Right kidney (tissue), 9 donors: ENCODE measurements at places on chromosomes 1 and 21.

- DNase-seq, result no peak
These were observed 496.0 kb downstream of the AGBL4 start for GRCh38 chr1:49527606-49528305.

DNA sequence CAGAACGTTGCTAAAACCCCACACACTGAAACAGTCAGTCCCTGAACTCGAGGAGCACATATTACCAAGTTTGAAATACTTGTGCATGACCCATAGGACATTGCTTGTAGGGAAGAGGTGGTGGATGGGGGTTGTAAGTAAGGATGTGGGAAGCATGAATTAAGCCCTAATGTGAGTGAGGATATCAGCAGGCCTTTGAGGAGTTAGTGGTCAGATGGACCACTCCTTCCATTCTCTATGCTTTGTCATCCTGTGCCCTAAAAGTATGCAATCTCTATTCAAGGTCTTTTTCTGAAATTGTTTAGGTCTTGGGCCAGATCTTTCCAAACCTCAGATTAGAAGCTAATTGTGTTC lies 70.9 kb upstream of the SAMSN1 start:
- DNase-seq, result no peak

GRCh38 chr1:245995474-245995873 lies 511.6 kb downstream of the SMYD3 start:
- DNase-seq, result no peak

DNA sequence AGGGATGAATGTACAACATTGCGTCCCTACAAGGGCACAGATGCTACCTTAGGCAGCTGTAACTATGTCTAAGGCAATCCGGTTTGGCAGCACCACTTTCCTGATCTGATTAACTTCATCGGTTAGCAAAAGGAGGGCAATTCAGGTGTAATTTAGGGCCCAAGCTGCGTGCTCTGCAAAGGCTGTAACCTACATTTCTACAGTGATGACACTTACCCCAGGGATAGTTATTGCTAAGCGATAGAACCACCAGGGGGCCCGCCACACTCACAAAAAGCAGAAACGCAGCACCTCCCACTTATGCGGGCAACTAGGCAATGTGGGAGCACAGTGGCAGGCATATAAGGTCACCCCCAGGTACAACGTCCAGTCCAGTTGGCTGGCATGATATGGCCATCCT lies 113.5 kb downstream of the GDAP2 start:
- DNase-seq, result no peak

- no peak for DNase-seq
These were observed 216.0 kb downstream of the S1PR1 start for GRCh38 chr1:101452825-101453224.

- DNase-seq, result no peak
These were observed 31.6 kb downstream of the CDK18 start for GRCh38 chr1:205535866-205536758.

- DNase-seq, result no peak
These were observed 1.7 kb upstream of the LRRC52 start for GRCh38 chr1:165542015-165542631.

- DNase-seq, result no peak
These were observed 21.8 kb downstream of the ACTA1 start for GRCh38 chr1:229412056-229412455.

- DNase-seq, result no peak
These were observed 156.2 kb downstream of the TNFSF18 start for GRCh38 chr1:172894349-172895049.

DNA sequence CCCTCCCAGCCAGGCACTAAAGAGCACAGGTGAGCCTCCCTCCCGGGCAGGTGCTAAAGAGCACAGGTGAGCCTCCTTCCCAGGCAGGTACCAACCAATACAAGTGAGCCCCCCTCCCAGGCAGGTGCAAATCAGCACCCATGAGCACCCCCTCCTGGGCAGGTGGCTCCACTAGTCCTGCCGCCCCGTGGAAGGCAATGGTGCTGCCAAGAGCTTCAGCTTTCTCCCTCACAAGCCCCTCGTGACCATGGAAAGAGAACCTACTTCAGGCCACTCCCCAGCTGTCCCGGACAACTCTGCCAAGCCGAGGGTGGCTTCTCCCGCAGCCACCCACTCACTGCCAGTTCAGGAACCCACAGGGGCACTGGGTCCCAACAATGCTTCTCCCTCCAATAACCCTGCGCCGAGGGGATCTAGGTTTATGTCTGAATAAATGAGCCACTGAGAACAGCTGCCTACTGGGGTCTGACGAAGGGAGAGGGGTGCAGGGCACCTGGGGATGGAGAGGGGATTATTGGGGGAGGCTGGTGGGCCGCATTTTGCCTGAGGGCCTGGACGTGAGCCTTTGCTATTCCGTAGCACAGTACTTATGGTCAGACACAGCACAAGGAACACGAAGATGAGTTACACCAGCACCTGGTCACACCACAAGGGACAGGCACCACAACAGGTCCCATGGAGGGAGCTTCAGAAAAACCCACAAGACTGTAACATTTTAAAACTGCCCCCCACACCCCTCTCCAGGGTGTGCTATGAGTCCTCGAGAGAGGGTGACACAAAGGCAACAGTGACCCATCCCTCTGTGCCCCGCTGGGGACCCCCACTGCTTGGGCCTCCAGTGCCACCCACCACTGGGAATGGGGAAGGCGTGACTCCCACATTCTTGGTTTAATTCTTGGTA lies 46.3 kb downstream of the PRDM15 start:
- no peak for DNase-seq

DNA sequence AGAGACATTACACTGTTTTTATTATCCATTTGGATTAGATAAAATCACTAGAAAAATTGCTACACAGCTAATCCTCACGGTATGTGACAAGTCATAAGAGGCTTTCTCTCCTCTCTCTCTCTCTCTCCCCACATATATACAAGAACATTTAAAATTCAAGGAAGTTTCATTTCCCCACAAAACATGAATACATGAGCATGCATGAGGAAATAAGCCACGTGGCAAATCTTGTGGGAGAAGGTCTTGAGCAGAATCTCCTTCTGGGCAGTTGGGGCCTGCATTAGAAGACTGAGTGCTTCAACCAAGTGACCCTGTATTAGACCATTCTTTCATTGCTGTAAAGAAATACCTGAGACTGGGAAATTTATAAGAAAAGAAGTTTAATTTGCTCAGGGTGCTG lies 1313.1 kb downstream of the MRPL39 start:
- DNase-seq, result no peak

DNA sequence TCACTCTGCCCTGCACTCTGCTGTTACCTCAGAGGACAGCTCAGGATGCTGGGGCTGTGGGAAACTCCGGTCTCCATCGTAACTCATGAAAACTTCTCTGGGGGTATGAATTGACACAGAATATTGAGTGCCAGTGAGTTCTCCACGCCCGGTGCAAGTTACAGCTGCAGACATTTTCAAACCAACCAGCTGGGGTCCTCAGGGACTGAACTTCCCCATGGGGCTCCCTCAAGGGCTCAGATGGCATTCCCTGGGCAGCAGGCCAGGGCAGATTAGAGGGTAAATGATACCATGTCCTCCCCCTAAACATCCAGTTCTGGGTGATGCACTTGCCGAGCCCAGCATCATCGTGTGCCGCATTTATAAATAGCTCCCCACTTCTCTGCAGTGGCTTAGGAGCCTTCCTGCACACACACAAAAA lies 27.8 kb upstream of the CCSAP start:
- no peak for DNase-seq

DNA sequence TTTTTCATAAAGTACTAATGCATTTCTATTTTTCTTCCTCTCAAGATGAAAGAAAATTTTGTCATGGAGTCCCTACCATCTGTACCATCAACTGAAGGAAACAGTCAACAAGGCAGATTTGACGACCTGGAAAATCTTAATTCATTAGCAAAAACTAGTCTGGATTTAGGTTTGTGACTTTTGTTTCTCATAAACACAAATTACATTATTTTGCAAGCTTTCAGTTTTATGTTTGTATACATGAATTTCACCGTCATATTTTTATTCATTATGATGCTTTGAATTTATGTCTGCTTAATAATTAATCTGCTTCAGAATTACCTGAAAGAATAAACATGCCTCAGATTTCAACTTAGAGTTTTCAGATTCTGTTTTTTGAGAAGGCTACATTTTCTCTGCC lies 132.9 kb downstream of the PATJ start:
- DNase-seq, result no peak

DNA sequence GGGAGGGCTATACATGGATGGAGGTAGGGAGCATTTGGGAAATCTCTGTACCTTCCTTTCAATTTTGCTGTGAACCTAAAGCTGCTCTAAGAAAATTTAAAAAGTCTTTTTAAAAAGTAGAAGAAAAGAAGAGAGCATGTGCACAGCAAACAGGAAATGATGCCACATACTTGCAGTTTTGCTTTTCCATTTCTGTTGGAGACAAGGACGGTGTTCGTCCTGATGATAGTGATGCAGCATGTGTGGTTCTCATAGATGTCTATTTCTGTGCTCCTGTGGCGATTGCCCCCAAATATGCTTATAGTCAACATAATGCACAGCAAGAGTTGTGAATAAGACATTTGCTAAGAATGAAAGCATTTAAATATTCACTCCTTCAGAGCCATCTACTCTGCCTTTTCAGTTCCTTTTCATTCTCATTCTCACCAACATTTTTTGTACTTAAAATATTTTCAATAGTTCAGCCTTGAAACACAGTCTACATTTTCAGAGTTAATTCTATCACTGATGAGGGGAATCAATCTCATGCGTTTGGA lies 66.6 kb downstream of the LRRC8C start:
- DNase-seq, result no peak

DNA sequence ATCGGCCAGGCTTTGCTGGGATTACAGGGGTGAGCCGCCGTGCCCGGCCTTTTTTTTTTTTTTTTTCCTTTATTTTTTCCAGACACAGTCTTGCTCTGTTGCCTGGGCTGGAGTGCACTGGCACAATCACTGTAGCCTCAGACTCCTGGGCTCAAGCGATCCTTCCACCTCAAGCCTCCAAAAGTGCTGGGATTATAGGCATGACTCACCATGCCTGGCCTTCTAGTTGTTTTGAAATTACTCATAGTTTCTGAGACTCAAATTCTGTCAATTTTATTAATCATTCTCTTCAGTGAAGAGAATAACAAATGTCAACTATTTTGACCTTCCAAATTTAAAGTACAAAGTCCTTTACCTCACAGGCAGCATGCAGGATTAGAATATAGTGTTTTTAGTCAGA lies 374.5 kb downstream of the PLA2G4A start:
- no peak for DNase-seq

DNA sequence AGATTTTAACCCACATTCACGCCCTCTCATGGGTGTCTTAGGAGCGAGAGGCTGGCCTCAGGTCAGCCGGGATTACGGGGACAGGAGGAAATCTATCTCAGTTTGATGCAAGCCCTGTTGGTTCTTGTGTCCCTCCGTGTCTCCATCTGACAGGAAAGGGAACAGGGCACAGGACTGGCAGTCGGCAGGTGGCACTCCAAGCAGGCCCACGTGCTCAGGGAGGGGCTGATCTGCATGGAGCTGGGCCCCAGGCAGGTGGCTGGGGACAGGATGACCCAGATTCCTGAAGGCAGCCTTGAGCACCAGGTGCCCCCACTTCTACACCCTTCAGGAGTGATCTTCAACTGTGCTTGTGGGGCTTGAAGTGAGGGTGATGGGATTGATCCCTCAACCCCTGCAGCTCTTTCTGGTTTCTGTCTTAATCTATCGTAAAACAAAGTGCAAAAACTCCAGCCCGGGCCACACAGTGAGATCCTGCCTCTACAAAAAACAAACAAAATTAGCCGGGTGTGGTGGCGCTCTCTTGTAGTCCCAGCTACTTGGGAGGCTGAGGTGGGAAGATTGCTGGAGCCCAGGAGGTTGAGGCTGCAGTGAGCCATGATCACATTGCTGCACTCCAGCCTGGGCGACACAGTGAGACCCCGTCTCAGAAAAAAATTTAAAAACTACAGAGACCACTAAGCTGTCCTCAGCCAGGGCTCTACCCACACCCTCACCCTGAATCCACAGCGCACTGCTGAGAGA lies 8.3 kb downstream of the PLEKHG5 start:
- no peak for DNase-seq

GRCh38 chr21:38475519-38475918 lies 22.8 kb downstream of the ERG start:
- no peak for DNase-seq

DNA sequence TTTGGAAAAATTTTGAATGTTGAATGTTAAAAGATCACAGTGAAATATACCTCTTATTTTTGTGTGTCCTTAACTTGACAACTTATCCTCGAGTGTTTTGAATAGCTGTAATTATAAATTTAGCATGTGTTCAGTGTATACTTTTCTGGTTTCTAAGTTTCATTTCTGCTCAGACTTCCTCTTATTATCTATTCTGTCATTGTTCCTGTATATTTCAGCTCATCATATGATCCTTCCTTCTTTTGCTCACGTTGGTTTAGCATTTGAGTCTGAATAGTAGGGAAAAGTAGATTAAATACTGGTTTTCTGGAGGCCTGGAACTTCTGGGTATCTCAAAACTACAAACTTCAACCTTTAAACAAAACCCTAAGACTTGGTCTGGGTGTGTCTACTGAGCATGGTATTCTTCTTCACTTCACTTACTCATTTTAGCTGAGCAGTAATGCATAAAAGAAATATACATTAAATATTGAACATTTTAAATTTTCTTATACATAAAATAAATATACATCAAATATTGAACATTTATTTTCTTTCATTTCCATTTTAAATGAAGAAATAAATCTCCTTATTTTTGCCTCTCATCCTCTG lies 3.3 kb upstream of the ATP6V1G3 start:
- no peak for DNase-seq

DNA sequence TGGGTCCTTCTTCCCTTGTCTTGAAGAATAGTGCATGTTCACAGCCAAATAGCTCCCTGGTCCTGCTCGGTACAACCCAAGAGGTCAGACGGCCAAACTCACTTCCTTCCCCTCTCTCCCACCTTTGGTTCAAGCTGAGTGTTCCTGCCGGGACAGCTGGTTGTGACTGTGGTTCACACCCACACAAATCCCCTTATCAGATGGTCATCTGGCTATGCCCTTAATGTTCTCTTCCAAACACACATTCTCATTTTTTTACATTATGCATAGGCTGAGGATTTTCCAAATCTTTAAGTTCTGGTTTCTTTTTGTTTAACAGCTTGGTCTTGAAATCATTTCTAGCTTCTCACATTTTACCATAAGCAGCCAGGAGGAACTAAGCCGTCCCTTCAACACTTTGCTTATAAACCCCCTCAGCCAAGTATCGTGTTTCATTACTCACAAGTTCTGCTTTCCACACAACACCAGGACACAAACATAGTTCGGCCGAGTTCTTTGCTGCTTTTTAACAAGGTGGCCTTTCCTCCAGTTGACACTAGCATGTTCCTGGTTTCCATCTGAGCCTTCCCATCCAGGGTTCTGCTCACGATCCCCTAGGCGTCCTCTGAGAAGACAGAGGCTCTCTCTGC lies 19.7 kb upstream of the TSPEAR start:
- no peak for DNase-seq

- no peak for DNase-seq
These were observed 107.6 kb downstream of the PLXNA2 start for GRCh38 chr1:208136459-208137182.

- no peak for DNase-seq
These were observed 20.6 kb downstream of the CD101 start for GRCh38 chr1:117022114-117022513.

GRCh38 chr1:20371883-20372282 lies 81.2 kb downstream of the VWA5B1 start:
- no peak for DNase-seq
